ENCODE measurements at places on chromosomes 3 and 15.

DNA sequence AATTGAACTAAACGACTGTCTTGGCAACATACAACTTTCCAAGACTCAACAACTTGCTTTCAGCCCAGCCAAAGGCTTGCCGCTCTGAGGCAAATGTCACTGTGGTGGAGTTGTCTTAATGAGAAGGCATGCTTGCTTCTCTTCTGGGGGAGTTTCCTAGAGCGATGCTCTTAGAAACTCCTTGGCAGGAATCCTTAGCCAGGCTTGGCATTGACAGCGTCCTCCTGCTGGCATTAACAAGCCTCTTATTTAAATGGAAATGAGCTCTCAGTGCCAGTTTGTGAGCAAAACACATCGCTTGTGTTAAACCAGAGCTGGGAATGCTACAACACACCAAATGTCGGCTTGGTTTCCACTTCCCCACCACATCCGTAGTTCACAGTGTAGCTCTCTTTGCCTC is 265.5 kb upstream of the TPRG1 start:
- no peak for DNase-seq

DNA sequence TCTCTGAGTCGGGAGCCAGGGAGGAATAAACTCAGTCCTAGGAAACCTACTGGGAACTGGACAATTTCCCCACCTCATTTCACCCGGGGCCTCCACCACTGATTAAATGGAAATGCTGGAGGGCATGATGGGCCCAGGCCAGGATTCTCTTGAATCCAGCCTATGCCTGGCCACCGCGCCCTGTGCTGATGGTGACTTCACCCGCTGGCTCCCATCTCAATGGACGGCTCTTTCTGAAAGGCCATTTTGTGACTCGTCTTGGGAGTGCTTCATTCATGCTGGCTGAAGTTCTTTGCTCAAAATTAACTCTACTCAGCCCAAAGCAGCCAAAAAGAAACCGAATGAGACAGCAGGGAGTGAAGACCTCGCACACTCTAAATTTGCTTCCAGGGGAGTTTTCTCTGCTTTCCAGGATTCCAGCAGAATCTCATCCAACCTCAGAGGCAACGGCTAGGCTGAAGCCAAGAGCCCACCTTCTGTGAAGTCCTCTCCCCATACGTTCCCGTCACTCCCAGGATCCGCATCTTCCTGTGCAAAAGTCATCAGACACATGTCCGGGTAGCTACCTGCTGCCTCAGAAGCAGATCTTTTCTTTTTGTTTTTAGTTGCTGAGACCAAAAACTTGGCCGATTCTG is 266.0 kb upstream of the ICE2 start:
- DNase-seq = no peak

DNA sequence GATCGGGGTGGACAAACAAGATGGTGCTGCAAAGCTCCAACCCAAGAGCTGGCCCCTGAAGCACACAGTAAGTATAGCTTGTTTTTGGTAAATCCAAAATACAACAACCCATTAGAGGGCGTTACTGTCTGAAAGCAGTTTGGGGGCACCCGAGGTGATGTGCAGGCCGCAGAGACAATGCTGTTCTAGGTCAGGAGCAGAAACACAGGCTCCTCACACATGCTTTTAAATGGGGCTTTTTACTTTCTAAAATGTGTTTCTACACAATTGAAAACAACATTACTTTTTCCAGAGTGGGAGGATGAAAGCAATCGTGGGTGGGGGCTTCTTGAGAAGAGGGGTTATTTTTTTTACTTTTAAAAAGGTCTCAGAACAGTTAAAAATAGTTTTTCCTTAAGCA is 1029.3 kb upstream of the CFAP20DC start:
- no peak for DNase-seq

- DNase-seq = no peak
Observed at GRCh38 chr3:44932986-44933944, 42.7 kb downstream of the ZDHHC3 start.

DNA sequence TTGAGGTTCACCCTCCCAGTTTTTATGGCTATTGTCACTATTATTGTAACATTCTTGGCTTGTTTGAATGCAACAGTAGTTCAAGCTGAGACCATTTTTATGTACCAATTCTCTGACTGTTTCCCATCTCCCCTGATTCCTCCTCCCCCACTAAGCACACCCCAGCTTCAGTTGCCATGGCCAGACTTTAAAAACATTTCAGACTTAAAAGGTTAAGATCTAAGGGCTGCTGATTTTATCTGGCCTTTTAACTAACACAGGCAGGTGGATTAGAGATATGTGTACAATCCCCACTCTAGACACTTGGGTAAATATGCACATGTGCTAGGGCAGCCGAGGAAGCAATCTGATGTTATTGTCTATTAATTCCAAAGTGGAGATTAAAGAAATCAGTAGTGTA is 386.3 kb upstream of the NR2F2 start:
- no peak for DNase-seq

GRCh38 chr15:38073178-38073946 is 138.9 kb downstream of the TMCO5A start:
- DNase-seq = no peak

- no peak for DNase-seq
Observed at GRCh38 chr3:15434756-15435155, 7.4 kb downstream of the EAF1 start.

- DNase-seq = no peak
Observed at GRCh38 chr3:188472336-188472735, 318.4 kb downstream of the LPP start.

GRCh38 chr15:71937650-71938311 is 127.4 kb downstream of the NR2E3 start:
- no peak for DNase-seq

DNA sequence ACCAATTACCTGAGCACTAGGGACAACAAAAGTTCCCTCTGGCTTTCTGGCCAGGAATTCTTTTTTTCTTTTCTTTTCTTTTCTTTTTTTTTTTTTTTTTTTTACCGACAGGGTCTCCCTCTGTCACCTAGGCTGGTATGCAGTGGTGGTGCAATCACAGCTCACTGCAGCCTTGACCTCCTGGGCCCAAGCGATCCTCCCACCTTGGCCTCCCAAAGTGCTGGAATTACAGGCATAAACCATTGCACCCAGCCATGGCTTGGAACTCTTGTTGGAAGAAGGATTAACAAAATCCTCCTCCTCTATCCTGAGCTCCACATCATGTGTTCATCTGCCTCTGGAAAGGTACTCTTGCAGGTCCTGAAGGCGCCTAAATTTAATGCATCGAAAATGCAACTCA is 2.9 kb upstream of the LTF start:
- no peak for DNase-seq

- DNase-seq = no peak
Observed at GRCh38 chr3:164470471-164470870, 607.8 kb downstream of the SI start.

DNA sequence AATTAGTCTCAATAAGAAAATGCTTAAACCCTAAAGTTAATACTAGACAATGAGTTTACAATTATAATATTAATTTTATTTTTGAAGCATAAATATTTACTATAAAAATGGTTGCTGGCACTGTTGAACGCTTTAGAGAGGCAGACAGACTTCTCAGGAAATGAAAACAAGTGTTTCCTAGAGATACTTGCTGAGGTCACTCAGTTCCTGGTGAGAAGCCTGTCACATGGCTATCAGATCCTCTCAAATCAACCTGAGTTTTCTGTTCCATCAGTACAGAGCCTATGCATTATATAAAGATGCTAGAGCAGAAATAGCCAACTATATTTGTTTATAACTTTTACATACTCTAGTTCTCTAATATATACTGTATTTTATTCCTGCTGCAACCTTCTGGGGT is 109.2 kb downstream of the MYO5A start:
- no peak for DNase-seq

DNA sequence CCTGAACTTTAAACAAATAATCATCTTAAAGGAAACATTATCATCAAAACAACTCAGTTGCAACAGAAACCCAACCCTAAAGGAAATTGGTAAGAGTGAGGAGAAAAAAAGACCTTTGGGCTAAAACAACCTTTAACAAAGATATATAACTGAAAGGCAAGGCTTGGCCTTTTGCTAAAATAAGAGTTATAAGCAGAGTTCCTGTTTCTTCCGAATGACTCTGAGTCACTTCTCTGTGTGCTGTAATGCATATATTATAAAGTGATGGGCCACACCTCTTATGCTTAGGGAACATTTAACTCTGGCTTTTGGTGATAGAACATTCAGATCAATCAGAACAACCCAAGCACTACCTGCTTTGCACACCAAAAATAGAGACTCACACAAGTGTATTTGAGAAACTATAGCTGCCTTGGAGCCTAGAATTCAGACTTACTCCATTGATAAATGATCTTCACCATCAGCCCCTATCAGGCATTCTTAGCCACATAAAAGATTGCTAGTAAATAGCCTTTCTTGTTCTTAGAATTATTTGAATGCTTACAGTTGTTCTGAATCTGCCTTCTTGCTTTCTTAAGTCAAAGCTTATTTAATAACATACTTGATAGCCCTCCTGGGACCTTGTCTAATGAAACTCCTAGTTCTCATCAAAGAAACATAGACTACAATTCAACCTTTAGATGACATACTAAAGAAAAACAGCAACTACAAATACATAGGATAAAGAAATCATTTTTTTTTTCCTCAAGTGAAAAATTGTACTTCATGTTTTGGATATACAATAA is 294.2 kb upstream of the SEMA6D start:
- DNase-seq = no peak

DNA sequence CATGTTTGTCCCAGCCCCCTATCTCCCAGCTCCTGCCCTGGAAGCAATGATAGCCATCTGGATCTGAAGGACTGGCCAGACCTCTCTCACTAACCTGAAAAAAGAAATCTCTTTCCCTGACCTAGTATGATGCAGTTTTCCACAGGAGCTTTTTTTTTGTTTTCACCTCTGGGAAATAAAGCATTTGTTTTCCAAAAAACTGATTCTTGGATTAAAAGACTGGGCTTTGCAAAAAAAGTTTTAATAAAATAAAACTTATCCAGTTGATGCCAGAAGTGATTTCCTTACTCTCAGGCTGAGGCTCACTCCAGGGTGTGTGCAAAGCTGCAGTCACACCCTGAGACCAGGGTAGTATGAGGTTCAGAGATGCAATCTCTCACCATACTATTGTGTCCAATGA is 104.0 kb downstream of the RYK start:
- no peak for DNase-seq

DNA sequence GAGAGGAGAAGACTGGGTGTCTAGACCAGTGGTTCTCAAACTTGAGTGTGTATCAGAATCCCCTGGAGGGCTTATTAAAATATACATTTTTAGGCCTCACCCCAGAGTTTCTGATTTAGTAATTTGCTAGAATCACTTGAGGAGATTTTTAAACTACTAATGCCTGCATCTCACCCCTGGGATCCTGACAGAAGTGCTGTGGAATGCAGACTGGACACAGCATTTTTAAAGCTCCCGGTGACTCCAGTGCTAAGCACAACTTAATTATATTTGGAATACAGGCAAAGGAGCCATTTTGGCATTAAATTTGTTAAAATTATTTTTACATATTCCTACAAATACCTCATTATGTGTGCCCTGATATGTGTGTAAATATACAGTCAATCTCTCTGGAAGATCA is 26.7 kb upstream of the COL6A6 start:
- no peak for DNase-seq

DNA sequence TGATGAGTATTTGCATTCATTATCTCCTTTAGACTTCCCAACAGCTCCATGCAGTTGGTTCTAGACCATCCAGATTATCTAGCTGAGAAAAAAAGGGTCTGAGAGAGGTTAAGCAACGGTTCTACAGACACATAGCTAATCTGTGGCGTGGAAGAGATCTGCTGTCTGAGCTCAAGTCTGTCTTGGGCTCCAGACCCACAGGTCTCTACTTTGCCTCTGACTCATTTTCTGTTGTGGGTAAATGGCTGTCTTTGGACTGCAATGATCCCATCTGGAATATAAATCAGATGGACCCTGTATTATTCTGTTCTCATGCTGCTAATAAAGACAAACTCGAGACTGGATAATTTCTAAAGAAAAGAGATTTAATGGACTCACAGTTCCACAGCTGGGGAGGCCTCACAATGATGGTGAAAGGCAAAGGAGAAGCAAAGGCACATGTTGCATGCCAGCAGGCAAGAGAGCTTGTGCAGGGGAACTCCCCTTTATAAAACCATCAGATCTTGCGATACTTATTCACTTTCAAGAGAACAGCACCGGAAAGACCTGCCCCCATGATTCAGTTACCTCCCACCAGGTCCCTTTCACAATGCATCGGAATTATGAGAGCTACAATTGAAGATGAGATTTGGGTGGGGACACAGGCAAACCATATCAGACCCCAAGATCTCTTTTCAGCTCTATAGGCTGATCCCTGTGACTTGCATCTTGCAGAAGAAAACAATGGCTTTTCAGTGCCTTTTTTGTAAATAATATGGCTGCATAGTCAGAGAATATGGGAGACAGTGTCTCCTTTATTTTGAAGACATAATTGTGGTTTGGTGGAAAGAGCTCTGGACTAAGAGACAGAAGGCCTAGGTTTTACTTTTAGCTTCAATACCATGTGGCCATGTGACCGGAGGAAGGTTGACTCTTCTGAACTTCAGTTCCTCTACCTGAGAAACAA is 24.7 kb downstream of the CEMIP start:
- no peak for DNase-seq

- DNase-seq = no peak
Observed at GRCh38 chr3:72595376-72595775, 252.9 kb downstream of the SHQ1 start.

- DNase-seq = peak; percentile 73
Observed at GRCh38 chr15:40787344-40787841, 17.6 kb downstream of the C15orf62 start.

GRCh38 chr15:93047621-93048425 is 41.2 kb downstream of the RGMA start:
- no peak for DNase-seq

- no peak for DNase-seq
Observed at GRCh38 chr3:11619946-11620652, 23.6 kb downstream of the VGLL4 start.

- no peak for DNase-seq
Observed at GRCh38 chr15:84889991-84890669, 5.7 kb downstream of the SLC28A1 start.

DNA sequence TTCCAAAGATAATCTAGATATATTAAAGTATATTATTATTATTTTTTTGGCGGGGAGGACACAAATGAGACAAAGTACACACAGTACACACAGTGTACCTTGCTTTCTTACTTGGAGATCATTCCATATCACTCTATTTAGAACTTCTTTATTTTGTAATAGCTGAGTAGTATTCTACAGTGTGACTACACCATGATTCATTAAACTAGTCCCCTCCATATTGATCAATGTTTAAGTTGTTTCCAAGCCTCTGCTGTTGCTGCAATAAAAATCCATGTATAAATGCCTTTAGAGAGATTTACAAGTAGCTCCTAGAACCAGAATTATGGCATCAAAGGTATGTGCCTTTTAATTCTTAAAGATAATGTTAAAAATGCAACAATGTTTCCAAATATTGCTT is 38.8 kb downstream of the PYGO1 start:
- no peak for DNase-seq

- no peak for DNase-seq
Observed at GRCh38 chr15:69237718-69238117, 61.0 kb upstream of the PAQR5 start.

- DNase-seq = no peak
Observed at GRCh38 chr3:37731895-37732294, 129.8 kb upstream of the CTDSPL start.
